Epithelial cell of proximal tubule (primary cell): ENCODE measurements at places on chromosomes 3 and 15.

GRCh38 chr3:146020969-146021368 lies 140.0 kb downstream of the PLOD2 start:
- no peak for DNase-seq

GRCh38 chr15:69359722-69360121 lies 54.4 kb upstream of the KIF23 start:
- no peak for DNase-seq

GRCh38 chr3:114294940-114295480 lies 1.2 kb downstream of the TIGIT start:
- no peak for DNase-seq

DNA sequence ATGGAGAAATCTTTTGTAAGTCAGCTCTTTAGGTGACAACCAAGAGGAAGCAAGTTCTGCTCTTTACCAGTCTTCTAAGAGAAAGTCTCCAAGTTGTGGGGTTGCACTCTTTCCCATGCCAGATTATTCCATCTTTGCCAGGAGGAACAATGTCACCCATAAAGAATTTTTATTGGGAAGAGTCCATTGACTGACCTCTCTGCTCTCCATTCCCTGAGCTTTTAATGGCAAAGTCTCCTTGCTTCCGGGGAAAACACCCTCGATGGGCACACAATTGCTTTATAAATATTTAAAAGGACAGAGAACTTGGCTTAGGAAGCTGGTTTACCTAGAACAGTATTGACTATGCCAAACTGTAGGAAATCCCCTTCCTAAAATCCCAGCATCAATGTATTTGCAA lies 19.9 kb upstream of the UBE2E1 start:
- DNase-seq: no peak

DNA sequence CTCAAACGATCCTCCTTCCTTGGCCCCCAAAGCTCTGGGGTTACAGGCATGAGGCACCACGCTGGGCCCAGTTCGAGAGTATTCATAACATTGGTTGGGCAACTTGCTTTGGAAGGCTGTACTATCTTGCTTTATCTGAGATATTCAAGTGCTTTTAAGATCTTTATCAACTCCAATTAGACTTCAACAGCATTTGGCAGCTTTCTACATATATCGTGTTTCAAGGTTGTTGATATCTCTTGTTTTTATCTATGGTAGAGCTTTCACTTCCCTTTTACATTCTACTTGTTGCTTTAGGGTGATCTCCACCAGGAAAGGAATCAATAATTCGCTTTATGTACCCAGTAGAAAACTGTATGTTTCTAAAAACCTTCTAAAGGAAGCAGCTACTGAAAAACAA lies 395.3 kb downstream of the IL5RA start:
- DNase-seq: no peak

- DNase-seq: no peak
Observed at GRCh38 chr3:28206479-28206878, 34.9 kb upstream of the CMC1 start.

DNA sequence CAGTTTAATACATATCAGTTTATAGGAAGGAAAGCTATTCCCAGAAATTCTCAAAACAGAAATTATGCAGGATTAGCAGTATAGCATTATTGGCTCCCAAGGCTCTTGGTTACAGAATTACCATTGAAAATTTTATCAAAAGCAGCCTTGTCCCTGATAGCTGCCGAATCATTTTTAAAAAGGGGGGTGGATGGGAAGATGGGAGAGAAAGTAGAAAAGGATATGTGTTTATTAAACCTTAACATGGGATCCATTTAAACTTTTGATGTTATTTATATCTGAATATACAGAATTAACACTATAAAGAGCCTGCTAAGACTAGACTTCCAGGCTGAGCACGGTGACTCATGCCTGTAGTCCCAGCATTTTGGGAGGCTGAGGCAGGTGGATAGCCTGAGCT lies 10.8 kb downstream of the RCN2 start:
- DNase-seq: no peak

DNA sequence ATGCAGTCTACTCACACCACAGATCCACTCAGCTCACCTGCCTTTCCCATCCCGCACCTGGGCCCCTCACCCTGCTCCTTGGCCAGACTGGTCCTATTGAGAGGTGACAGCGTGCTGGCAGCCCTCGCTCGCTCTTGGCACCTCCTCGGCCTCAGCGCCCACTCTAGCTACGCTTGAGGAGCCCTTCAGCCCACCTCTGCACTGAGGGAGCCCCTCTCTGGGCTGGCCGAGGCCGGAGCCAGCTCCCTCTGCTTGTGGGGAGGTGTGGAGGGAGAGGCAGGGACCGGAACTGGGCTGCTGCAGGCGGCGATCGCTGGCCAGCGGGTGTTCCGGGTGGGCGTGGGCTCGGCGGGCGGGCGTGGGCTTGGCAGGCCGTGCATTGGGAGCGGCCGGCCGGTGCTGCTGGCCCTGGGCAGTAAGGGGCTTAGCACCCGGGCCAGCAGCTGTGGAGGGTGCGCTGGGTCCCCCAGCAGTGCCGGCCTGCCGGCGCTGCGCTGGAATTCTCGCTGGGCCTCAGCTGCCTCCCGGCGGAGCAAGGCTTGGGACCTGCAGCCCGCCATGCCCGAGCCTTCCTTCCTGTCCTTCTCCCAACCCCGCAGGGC lies 45.5 kb upstream of the USP3 start:
- no peak for DNase-seq

DNA sequence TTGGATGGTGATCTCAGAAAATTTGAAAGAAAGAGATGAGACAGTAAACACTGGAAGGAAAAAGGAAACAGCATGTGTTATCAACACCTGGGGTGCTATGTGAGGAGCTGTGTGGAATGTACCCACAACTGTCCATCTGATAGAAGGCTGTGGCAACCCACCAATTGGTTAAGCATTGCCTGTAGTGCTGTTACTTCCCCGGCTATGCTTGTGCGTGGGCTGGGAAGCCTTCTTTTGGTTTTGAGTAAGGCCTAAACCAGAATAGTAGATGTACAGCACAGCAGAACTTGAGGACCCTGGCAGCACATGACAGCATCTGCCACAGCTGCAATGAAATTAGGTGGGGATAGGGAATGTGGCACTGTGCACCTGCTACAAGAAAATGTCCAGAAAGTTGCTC lies 184.5 kb downstream of the FHIT start:
- DNase-seq: no peak

DNA sequence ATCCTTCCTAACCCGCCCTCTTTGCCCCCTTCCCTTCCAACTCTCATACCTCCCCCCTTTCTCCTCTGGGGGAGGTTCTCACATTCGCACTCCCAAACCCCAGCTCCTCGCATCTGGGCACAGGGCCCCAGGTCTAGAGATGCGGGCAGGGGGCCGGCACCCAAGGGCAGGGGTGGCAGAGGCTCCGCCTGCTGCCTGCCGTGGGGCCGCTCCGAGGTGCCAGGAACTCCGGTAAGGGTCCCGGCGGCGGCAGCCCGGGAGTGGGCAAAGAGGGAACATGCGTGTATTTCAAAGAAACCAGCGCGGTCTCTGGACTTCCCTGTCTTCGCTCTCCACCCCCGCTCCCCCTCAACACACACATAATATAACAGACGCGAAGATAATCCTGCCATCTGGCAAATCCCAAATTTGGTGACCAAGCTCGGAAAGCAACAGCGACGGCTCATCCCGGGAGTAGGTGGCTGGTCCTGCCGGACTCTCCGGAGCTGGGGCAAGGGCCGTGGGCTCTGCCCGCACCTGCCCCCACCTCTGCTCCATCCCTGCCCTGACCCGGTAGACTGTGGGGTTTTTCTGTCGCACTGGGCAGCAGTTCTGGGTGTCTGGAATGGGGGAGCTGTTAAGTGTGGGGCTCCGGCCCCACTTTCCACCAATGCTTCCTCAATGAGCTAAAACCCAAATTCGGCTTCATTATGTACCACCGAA lies 31.0 kb downstream of the NR2F2 start:
- DNase-seq: no peak

GRCh38 chr3:123392871-123393620 lies 55.8 kb downstream of the ADCY5 start:
- no peak for DNase-seq

GRCh38 chr3:192128060-192128459 lies 599.3 kb downstream of the FGF12 start:
- no peak for DNase-seq

- no peak for DNase-seq
Observed at GRCh38 chr3:154464440-154465190, 34.6 kb upstream of the GPR149 start.

GRCh38 chr3:48016301-48016973 lies at the start of gene MAP4:
TSS of gene MAP4 (minus strand) at chr3:48016416. CDS start at chr3:47998860, 17,556 bp downstream.
- DNase-seq: no peak

GRCh38 chr15:58454950-58455401 lies 23.2 kb downstream of the LIPC start:
- no peak for DNase-seq

GRCh38 chr15:78992416-78993256 lies 47.8 kb upstream of the CTSH start:
- no peak for DNase-seq

GRCh38 chr3:44444437-44444836 lies 33.0 kb downstream of the ZNF445 start:
- DNase-seq: no peak

GRCh38 chr15:60804551-60804950 lies 325.6 kb upstream of the ICE2 start:
- DNase-seq: no peak

GRCh38 chr15:98063315-98063714 lies 102.8 kb downstream of the ARRDC4 start:
- DNase-seq: no peak

GRCh38 chr3:13539292-13539638 lies 9.7 kb upstream of the FBLN2 start:
- DNase-seq: no peak

DNA sequence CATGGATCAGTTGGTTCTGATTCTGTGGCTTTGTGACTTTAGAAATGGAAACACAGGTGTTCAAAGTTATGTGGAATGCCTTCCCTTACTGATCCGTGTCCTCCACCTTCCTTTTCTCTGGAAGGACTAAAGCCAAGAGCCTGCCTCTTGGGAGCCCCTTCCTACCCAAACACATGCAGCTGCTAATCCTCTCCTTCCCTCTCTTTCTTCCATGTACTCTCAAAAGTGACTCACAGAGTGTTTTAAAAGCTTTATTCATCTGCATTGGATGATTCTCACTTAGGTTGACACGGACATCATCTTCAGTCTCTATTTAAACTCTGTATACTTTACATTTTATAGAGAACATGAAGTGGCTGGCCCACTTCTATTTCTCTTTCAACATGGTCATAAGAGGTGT lies 856.5 kb upstream of the ARPP21 start:
- no peak for DNase-seq

DNA sequence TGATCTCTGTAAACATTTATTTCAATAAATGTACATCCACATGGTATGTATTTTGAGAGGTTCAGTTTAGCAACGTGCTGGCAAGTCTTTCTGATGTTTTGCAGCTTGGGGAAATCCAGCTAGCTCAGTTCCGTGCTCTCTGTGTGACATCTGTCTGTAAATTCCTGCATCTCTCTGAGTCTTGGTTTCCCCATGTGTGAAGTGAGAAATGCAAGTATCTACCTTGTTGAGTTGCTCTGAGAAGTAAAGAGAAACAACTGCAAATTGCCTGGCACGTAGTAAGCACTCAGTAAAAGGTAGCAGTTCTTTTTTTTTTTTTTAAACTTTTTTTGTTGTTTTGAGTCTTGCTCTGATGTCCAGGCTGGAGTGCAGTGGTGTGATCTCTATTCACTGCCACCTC lies 30.2 kb upstream of the MORF4L1 start:
- DNase-seq: no peak

GRCh38 chr15:39543651-39544050 lies 37.2 kb upstream of the THBS1 start:
- no peak for DNase-seq

GRCh38 chr15:69804786-69805185 lies 292.9 kb downstream of the TLE3 start:
- no peak for DNase-seq

GRCh38 chr3:124532071-124532470 lies 198.2 kb upstream of the UMPS start:
- DNase-seq: no peak

DNA sequence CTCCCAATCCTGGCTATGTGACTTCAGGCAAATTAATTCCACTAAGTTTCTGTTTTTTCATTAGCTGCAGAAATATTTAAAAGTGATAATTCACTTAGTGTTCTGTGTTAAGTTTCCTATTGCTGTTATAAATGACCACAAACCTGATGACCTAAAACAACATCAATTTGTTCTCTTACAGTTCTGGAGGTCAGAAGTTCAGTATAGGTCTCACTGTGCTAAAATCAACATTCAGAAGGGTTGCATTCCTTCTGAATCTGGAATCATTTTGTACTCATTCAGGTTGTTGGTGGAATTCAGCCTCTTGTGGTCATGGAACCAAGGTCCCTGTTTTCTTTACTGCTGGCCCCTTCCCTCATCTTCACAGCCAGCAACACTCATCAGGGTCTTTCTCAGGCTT lies 254.1 kb downstream of the CNTN3 start:
- no peak for DNase-seq

DNA sequence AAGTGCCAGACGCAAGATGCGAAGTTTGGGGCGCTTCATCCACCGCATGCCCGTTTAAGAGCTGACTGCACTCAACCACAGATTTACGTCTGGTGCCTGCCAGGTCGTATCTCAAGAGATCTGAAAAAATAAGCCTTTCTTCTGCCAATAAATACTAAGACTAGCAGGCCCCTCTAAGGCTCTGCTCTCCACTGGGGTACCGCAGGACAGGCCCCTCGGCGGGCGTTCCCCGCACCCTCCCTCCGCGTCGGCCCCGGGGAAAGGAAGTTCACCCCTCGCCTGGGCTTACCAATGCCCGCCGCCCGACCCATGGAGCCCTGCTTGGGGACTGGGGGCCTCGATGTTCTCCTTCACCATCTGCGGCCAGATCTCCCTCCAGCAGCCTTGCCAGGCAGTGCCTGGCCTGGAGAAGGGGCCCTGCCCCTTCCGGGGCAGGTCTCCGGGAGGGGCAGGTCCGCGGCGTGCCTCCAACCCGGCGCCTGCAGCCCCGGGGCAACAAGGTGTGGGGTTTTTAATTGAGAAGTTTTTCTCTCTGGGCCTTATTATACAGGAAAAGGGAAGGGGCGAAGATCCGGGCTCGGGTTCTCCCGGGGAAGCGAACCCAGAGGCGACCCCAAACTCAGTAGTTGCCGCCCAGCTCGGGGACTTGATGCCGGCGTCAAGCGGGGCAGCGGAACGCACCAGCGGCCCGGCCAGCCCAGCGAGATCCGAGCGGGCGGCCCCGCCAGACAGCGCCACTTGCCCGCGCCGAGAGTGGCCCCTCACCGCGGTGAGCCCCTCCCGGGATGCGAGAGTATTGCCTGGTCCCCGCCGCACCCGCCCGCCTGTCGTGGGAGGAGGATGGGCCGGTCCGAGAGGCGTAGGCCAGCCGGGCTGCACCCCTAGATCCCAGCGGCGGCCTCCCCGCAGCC lies 735 bp downstream of the GOLGA8B start:
- no peak for DNase-seq

GRCh38 chr15:88060383-88060782 lies 196.2 kb downstream of the NTRK3 start:
- no peak for DNase-seq

GRCh38 chr15:70257047-70257446 lies 159.3 kb upstream of the TLE3 start:
- no peak for DNase-seq
